NCI-H1417 treated with DMSO at 0.1 percent for 48 hours (cell line): ENCODE measurements at places on chromosomes 11 and 22.
A peak's percentile ranks its signal among the peaks of the same experiment; 100 is the strongest.

DNA sequence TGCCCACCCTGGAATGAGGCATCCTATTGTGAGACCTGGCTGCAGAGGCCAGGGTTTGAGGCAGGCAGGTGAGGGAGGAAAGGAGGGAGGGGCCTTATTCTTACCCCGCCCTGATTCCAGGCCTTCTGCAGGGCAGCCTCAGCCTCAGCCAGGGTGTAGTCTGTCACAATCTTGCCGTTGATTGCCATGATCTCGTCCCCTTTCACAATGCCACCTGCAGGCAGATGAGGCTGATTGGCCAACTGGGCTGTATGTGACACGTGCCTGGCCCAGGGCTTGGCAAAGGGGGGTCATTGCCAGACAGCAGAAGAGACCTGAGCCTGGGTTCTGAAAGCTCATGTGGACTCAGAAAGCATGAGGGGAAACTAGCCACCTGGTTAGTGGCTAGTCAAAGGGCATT, 21.4 kb upstream of the ABCC8 start:
- DNase-seq = peak; percentile 10

GRCh38 chr11:44743959-44744557, 17.3 kb downstream of the TSPAN18 start:
- no peak for DNase-seq

GRCh38 chr11:87030458-87031054, 7.2 kb upstream of the TMEM135 start:
- DNase-seq = no peak

DNA sequence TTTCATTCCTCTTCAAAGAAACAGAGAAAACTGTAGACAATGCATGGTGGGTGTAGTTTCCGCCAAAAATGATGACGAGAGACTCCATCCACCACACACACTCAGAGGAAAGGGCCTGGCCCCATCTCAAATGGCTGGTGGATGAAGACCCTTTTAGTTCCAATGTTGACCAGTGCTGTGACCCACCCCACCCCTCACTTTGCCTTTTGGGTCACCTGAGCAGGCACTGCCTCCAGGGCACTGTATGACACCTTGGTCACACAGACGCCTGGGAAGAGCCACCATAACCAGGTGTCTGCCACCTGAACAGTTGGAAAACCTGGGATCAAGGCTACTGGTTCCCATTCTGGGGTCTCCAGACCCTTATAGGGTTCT, 121.3 kb downstream of the MPPED1 start:
- no peak for DNase-seq

GRCh38 chr11:22581354-22582150, 44.1 kb downstream of the FANCF start:
- DNase-seq = no peak

DNA sequence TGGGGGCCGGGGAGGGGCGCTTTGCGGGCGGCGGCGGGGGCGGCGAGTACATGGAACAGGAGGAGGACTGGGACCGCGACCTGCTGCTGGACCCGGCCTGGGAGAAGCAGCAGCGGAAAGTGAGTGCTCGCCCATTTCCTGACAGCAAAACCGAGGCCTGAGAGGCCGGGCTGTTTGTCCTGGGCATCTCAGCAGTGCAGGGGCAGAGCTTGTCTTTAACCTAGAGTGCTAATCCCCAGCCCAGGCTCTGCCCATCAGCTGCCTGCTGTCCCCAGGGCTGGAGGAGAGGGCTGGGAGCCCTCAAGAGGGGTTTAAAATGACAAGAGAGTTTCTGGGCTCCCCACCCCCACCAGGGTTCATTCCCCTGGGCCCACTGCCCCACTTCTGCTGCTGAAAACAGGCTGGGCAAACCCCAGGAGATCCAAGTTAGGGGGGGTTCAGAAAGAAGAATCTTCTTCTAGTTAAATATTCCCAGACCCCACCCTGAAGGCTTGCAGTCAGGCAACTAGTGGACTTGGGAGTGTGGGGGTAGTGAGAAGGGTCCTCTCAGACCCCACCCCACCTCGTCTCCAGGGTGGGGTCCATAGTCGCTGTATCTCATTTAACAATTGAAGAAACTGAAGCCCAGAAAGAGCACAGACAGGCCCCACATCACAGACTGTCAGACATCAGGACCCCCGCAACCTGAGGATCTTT, 411 bp downstream of the ACTN3 start:
- no peak for DNase-seq

DNA sequence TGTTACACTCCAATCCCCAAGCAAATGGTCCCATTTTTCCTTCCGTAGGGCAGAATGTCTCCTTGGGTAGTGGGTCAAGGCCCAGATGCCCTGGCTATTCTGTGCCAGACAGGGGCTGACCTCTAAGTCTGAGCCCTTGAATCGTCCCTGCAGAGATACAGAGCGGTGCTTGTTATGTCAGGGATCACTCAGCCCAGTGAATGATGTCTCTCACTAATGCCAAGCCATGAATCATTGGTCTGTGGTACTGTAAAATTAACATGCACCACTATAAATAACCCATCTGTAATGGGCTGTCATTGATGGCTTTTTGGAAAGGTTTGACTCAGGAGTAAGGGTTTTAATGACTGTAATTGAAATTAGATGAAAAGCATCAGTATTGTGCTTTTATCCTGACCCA, 35.3 kb upstream of the KIRREL3 start:
- DNase-seq = no peak

GRCh38 chr11:102473543-102473942, 21.0 kb upstream of the TMEM123 start:
- DNase-seq = no peak

- DNase-seq = no peak
Measured at GRCh38 chr22:38843657-38844314, at the start of gene NPTXR. Gene NPTXR, minus strand, starts transcription at chr22:38844028.

DNA sequence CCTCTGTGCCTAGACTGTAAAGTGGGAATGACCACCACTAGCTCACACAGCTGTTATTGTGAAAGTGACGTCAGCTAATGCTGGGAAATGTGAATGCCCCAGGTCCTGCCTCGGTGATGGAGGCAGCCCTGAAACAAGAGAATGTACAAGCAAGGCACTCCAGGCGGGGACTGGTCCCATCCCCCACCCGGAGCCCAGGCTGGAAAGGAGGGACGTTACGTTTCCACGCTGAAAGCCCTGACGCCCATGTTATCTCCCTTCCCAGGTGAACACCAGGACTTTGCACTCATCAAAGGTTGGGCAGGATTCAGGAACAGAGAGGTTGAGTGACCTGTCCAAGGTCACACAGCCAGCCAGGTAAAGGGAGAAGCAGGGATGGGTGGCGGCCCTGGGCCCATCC, 784 bp downstream of the SULT4A1 start:
- no peak for DNase-seq

- no peak for DNase-seq
Measured at GRCh38 chr22:20110359-20110985, 5.4 kb upstream of the RANBP1 start.

DNA sequence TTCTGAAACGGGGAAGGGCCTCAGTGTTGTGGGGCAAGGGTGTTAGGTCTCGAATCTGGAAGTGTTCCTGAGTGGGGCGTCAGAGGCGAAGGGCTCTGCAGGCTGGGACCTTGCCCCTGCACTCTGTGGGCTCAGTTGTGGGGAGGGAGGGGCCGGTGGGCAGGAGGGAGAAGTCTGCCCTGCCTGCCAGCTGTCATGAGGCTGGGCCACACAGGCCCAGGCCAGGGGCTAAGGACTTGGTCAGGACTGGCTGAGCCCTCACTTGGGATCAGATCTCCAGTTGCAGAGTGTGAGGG, at the start of gene CRACR2B:
Gene CRACR2B (plus strand): TSS at position 23 of the 296 bp plus-strand sequence. CDS start 689 bp downstream, outside the sequence.
- no peak for DNase-seq

DNA sequence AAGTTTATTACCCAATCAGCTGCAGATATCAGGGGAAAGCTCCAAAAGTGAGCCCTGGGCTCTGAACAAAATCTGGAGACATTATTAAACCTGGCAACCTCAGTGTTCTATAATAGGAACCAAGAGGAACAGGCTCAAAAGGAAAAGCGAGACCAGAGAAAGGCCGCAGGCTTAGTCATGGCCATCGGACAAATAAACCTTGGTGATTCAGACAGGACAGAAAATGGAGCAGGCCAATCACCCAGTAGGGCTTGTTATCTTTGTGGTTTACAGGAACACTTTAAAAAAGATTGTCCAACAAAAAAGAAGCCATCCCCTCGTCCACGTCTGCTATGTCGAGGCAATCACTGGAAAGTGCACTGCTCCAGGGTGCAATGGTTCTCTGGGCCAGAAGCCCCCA, 7.7 kb upstream of the PANX1 start:
- DNase-seq = no peak

DNA sequence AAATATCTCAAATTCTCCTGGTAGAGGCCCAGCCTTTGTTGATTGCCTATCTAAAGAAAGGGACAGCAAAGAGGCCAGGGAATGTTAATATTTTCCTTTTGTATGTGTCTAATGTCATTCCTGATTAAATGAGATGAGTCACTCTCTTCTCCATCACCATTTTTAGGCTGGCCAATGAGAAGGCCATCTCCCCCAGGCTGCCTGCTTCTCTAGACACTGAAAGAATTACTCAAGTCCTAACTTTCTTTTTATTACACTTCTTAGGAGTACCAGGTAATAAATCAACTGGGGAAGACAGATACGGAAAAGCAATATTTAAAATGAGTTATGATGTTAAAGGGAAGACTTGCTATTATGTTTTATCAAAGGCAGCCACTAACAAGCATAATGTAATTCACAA, 259.2 kb upstream of the SORL1-AS1 start:
- DNase-seq = no peak

- no peak for DNase-seq
Measured at GRCh38 chr11:122646549-122647340, 8.8 kb upstream of the UBASH3B start.

DNA sequence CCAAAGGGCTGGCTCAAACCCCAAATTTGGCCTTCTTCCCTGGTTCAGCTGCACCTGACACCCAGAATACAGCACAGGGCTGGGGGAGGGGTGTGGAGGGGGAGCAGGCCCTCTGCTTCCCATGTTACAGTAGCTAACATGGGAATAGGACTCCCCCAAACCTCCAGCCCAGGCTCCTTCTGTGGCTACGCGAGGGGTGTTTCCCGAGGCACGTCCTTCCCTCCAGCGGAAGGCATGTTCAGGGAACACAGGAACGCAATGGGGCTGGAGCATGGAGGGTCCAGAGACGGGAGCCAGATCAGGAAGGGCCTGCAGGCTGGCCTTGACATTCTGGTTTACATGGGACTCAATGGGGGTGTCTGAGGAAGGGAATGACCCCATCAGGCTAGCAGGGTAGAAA, 11.8 kb upstream of the IGLL1 start:
- no peak for DNase-seq

DNA sequence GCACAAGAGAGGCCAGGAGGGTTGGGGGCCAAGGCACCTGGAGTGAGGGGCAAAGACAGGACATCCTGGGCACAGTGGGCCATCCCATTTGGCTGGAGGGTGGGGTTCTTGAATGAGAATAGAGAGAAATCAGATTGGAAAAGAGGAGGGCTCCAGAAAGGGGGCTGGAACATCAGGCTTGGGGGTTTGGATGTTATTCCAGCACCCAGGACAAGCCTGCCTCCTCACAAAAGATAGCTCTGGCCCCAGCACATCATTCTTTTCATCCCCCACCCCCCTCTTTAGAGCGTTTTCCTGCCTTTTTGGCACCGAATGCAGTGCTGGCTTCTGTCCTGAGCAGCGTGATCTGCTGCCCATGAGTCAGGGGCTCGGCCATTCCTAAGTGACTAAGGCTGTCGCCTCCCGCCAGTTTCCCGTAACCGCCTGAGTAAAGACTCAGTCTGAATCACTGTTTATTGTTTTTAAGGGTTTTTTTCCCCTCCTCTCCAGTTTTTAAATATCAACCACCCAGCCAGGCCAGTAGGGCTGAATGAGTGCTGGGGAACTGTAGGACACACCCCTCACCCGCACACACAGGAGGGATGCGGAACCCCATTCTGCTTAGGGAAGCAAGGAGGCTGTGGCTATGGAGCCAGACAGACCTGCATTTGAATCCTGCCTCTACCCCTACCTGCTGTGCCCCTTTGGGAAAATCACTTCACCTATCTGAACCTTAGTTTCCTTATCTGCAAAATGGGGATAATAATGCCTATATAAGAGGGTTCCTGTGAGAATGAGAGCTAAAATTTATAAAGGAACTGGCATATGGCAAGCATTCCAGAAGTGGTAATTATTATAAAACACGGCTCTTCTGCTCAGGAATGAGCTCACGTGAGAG, 32.4 kb upstream of the NAV2 start:
- DNase-seq = no peak

DNA sequence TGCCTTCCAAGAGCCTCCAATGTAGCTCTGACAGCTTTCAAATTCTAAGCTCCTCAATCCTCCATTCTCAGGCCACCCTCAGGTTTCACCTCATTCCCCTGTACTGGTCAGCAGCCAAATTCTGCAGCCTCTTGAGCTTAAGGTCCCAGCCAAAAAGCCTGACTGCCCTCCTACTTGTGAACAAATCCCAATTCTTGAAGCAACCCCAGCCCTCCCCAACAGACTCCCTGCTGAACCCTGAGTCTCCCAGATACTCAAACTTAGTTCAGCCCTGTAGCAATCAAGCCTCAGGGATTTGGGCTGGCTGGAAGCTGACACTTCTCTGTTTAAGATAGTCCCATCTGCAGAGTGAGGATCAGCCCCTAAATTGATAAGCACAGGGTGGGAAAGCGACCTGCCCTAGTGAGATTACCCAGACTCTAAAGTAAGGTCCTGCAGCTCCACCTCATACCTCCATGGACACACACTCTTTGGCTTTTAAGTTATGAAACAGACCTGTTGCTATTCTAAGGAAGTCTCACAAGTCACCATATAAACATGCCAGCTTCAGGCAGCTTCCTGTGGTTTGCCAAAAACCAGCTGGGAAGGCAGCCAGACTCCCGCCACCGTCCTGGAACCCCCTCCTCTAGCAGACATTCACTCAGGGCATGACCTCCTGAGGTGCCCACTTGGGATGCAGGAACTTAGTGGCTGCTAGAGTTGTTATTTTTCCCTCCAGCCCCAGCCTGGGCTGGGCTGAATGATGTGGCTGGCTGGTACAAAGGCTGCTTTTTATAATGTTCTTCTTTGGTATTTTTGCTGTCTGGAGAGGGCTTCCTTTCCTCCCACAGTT, 82.5 kb upstream of the PICALM start:
- no peak for DNase-seq

GRCh38 chr11:78149646-78150045, 10.2 kb upstream of the ALG8 start:
- DNase-seq = no peak

GRCh38 chr11:98710986-98711385, 309.8 kb upstream of the CNTN5 start:
- DNase-seq = no peak

GRCh38 chr22:38966380-38966702, 8.9 kb downstream of the APOBEC3A start:
- no peak for DNase-seq

- no peak for DNase-seq
Measured at GRCh38 chr11:99884750-99885149, 802.3 kb upstream of the ARHGAP42 start.

DNA sequence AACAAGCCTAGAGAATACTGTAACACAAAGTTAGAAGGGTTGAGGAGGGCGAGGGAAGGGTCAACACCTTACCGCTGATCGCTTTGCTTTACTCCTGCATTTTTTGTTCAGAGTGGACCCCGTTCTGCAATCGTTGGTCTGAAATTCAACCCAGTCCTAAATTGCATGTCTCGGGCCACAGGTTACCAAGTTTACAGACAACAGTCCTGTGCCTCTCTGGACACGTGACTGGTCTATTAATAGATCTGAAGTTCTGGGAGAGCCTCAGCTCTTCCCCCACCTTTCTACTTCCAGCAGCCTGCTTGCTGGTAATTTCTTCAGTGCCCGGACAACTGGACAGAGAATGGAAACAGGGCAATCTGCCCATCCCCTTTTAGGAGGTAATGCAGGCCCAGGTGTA, 74.2 kb downstream of the STIM1 start:
- DNase-seq = no peak

- DNase-seq = no peak
Measured at GRCh38 chr22:17707526-17707925, 66.7 kb downstream of the BID start.
